CD4-positive, alpha-beta T cell treated with Interleukin-4 for 4 hours (primary cell): ENCODE measurements at places on chromosomes 2 and 18.

DNA sequence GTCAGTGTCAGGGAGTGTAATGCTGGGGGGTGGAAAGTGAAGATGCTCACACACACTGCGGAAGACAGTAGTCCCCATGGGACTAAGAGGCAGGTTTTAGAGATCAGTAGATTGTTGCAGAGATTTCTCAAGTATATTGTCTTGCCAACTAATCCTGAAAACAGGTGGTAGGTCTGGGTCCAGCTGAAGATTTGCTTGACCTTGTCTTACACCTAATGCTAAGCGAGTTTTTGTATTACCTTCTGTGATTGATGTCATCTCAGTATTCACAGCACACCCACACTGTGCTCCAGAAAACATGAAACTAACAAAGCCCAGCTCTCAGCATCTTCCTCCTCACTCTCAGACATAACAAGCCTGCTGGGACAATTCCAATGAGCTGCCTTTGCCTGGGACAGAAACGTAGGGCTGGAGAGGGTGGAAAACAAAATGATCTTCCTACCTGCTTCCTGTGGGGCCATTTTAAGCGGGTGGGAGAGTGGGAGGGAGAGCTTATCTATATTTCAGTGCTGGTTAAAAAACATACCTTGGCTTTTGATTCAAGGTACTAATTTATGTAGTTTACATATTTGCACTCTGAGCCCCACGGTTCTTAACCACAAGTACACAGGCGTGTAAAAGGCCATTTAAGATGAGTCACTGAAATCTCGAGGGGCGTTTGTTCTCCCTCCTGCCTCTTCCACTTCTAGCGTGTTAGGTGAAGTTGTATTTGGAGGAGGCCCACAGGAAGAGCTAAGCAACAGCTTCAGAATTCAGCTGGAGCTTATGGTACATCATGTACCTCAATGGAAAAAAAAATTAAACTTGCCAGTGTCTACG is 23.1 kb upstream of the RBMS1 start:
- DNase-seq = peak; percentile 11

GRCh38 chr2:130798472-130799218 is 38.1 kb upstream of the ARHGEF4 start:
- no peak for DNase-seq

DNA sequence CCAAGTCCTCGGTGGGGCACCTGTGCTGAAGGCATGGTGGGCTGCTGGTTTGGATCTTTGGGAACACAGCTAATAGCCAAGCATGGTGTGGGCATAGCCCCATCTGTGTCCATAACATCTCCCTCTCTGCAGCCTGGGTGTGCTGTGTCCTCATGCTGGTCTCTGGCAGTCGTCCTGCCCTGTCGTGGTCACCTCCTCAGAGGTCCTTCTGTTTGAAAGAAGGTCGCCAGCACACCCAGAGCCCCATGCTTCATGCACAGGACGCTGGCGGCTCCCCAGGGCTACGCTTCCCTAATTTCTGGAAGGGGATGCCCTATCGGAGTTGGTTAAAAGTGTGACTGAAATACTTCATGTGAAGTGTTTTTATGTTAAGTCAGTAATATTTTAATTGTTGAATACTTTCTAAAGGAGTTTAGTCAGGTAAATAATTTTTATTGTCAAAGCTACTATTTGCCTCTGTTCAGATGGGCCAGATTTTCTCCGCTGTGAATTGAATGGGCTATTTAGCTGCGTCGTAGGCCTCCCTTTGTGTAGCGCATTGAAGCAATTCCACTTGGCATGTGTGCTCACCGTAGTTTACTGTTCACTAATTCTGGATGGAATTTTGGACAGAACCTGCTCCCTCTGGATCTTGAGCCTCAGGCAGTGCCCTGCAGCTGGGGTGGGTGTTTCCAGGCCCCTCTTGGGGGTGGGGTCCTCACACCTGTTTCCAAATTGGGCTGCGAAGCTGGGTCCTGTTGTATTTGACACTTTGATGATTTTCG is 81.9 kb downstream of the WDSUB1 start:
- no peak for DNase-seq

GRCh38 chr2:172777431-172777830 is 41.8 kb downstream of the RAPGEF4 start:
- DNase-seq = no peak

GRCh38 chr2:47313141-47313691 is 89.7 kb upstream of the MSH2 start:
- DNase-seq = no peak
